Activated T-helper 1 cell treated with Interleukin-2 at 50 U/mL for 16 hours (primary cell): ENCODE measurements at places on chromosomes 2 and 18.

- DNase-seq = no peak
Observed at GRCh38 chr2:24972315-24972961, 683 bp upstream of the DNAJC27 start.

DNA sequence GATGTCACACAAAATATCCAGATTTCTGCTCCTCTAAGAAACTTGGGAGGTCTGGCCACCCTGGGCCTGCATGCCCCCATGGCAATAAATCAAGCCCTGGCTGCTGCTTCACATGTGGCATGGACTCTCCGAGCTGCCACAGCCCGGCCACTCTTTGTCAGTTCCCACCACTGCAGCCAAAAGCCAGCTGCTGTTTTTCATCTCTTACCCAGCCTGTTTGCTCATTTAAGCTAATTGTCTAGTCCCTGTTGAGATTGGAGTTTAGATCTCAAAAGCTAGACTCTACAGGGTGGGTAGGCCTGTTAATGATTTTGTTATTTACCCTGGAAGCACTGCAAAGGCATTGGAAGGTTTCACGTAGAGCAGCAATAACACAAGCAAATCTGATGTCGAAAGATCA, 20.9 kb upstream of the ANXA4 start:
- no peak for DNase-seq

DNA sequence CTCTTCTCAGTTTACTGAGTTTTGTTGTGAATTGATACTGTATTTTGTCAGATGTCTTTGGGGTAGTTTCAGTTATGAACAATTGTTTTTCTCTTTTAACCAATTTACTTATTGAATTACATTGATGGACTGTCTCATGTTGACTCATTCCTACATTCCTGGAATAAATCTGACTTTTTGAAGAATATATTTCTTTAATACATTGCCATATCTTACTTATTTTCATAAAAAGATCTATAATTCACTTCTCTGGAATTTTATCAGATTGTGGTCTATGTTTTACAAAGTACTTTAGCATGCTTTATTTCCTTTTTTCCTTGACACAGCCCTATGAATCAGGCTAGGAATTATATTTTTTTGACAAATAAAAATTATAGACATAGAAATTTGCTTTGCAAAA, 268.3 kb downstream of the PLCL1 start:
- no peak for DNase-seq

DNA sequence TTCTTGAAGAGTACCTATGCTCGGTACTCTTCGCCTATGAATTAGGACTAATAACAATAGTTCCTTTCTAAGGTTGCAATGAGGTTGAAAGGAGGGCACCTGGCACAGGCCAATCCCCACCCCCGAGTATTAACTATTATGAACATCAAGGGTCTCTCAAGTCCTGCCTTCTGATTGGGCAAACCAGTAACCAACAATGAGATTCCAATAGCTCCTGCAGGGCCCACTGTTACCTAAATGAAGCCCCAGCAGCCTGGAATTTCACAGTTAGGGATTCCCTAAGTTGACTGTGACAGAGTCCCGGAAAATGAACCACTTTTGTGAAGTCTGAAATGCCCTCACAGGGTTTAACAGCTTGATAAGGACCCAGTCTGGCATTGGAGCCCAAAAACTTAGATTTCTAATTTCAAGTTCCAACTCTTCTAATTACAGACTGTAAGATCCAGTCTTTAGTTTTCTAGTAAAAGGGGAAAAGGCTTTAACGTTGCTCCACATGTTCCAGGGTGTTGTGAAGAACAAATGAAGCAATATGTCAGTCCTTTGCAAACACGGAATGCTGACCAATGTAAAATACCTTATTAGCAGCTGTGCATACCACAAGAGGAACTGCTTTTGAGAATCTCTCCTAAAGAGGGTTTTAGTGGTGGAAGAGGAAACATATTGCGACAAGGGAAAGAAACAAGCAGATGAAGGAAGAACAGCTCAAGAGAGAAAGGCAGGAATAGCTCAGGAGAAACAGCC, 277.7 kb upstream of the MAP2 start:
- no peak for DNase-seq

- no peak for DNase-seq
Observed at GRCh38 chr2:7860693-7861092, 821.2 kb upstream of the ID2 start.

GRCh38 chr2:224778474-224778877, 62.3 kb upstream of the CCDC195 start:
- DNase-seq = peak; percentile 5

DNA sequence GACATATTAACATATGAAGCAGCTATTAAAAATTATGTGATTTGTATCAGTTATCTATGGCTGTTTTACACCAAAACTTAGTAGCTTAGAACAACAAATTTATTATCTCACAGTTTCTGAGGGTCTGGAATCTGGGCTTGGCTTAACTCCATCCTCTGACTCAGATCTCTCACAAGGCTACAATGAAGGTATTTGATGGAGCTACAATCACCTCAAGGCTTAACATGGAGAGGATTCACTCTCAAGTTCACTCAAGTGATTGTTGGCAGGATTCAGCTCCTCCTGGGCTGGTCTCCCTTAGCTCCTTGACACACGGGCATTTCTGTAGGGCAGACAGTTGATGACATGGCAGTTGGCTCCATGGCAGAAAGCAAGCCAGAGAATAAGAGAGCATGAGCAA, 133.0 kb upstream of the SLC14A2 start:
- no peak for DNase-seq
